BJ (cell line): ENCODE measurements at places on chromosomes 2 and 18. TPM values are rescaled to one million over a fixed set of nuclear protein-coding genes. Genes with fewer than 3 reads are reported as not detected.

IFIH1 gene
- polyA plus RNA-seq: 0.47 and 0.96 TPM in 2 replicates

INHBB gene
- polyA plus RNA-seq: 3.3 and 3.9 TPM in 2 replicates

UPP2 gene
- not detected in 2 replicates for polyA plus RNA-seq

KATNAL2 gene
- 1.3 and 1.8 TPM in 2 replicates for polyA plus RNA-seq

TNFRSF11A gene
- 0.06 TPM in 1 of 2 replicates, not detected in the other for polyA plus RNA-seq

GPR39 gene
- polyA plus RNA-seq: 1.9 and 2.3 TPM in 2 replicates

GRHL1 gene
- polyA plus RNA-seq: 1.7 TPM in 2 replicates

KYNU gene
- polyA plus RNA-seq: 0.04 TPM in 1 of 2 replicates, not detected in the other

PTH2R gene
- polyA plus RNA-seq: not detected in 2 replicates

DNA sequence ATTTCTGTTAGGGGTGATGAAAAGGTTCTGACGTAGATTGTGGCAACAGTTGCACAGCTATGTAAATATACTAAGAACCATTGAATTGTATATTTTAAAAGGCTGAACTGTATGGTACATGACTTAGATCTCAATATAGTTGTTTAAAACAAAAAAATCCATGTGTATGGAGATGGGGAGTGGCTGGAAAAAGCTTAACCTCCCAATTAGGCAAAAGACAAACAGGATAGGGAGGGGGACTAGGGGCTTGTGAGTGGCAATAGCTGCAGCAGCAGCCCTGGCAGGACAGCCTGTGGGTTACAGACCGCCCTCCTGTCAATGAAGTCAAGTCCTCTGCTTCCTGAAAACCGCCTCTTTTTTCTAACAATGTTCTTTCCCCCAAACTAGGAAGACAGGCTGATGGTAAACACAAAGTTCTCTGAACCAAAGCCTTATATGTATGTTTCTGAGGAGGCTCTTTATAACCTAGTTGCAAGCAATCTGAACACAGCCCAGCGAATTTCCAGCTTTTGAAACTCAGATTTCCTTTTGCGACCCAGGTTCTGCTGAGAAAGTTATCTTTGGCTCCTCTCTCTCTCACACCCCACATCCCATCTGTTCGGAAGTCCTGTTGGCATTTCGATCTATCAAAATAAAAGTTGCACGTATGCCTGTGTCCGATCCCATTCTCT lies 10.3 kb downstream of the ATP8B1 start:
- DNase-seq: no peak

DNA sequence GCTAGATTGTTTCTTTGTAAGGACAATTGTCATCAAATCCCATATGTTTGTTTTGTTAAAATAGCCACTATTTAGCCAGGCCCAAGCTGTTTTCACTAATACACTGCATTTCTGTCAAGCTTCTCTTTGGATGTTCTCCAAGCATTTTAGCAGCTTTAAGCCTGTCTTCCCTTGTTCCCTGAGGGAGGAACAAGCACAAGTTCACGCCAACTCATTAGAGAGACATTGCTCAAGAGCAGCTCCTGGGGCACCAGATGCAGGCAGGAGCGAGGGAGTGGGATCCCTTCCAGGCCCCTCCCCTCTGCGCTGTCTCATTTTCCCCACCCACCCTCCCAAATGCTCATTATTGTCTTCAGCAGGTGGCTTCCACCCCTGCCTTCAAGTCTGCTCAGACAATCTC lies 32.6 kb upstream of the PPP3R1 start:
- DNase-seq: peak; percentile 42

GRCh38 chr2:158962074-158962473 lies 6.4 kb upstream of the TANC1 start:
- no peak for DNase-seq

GRCh38 chr2:10762651-10763460 lies 41.4 kb downstream of the ATP6V1C2 start:
- no peak for DNase-seq

- no peak for DNase-seq
Measured at GRCh38 chr2:128628996-128629395, 310.3 kb upstream of the HS6ST1 start.

DNA sequence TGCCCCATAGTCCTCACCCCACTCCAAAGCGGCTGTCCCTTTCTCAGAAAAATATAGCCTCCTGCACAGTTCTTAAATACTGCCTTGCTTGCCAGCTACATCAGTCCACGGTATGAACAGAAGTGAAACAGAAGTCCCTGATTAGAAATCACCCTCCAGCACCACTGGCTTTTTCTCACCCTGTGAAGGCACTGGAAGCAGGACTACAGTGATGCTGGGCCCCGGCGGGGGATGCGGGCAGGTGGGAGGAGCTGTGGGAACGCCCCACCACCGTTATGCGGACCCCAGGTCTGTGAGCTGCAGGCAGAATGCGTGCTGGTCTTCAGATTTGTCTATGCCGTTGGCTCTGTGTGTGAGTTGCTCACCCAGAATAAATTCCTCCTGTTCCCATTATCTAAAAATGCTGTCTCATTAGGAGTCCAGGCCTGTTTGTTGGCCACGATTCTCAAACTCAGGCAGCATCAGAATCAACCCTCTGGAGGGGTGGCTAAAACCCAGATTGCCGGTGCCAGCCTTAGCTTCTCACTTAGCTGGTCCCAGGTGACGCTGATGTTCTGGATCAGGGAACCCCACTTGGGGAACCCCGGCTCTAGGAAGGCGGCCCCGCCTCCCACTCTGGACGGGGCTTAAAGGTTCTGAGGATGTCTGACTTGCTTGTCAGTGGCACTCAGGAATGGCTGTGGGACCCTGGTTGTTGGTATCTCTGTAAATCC lies 224.8 kb upstream of the PXDN start:
- no peak for DNase-seq

GRCh38 chr2:8472545-8473323 lies 209.1 kb upstream of the ID2 start:
- DNase-seq: no peak

GRCh38 chr2:230735884-230736283 lies 23.2 kb downstream of the CAB39 start:
- DNase-seq: no peak

- DNase-seq: no peak
Measured at GRCh38 chr18:55588870-55589595, 1.0 kb upstream of the TCF4 start.

DNA sequence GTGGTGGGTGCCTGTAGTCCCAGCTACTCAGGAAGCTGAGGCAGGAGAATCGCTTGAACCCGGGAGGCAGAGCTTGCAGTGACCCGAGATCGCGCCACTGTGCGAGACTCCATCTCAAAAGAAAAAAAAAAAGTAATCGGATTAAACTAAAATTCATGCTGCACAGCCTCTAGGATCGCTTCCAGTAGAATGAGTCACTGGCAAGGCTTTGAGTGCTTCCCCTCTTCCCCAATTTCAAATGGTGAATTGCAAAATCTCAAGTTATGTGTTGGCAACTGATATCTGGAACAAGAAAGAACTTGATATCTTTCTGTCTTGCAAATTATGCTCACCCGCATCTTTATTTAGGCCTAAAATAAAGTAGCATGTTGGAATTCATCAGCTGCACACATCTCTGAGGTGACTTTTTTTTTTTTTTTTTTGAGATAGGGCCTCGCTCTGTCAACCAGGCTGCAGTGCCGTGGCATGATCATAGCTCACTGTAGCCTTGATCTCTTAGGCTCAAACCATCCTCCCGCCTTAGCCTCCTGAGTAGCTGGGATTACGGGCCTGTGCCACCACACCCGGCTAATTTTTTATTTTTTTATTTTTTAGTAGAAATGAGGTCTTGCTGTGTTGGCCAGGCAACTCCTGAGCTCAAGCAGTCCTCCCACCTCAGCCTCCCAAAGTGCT lies 12.7 kb downstream of the TTC39C start:
- DNase-seq: peak; percentile 57

- no peak for DNase-seq
Measured at GRCh38 chr2:231877533-231878456, 48.4 kb downstream of the NPPC start.

DNA sequence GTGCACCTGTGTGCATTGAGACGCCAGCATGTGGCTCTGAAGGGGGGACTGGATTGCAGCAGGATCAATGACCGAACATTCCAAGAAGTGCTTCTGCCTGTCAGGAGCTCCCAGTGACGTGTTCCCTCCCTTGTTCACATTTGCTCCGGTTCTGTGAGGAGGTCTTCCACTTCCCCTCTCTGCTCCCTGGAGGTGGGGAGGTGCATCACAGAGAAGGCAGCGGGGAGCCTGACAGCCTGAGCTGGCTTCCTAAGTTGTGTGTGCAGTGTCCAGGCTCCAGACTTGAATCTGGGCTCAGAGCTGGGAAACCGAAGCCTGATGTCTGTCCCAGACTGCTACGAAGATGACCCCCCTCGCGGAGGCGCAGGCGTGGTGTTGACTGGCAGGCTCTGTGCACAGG lies 171.0 kb downstream of the KLHL29 start:
- DNase-seq: no peak

GRCh38 chr18:76771192-76771799 lies 51.1 kb upstream of the ZNF236 start:
- no peak for DNase-seq

DNA sequence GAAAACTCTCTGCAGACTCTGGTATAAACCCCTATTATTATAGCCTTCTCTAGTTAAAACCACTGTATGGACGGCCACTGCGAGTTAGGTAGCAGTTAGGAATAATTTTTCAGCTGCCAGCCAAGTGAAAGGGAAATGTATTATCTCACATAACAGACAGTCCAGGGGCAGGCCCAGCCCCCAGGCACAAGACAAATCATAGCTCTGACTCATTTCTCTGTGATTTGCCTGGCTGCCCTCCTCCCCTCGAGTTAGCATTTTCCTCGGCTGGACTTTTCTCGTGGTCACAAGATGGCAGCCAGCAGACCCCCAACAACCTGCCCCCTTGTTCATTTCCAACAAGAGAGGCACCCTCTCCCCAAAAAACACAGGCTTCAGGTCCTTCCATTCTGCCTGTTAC lies 10.5 kb downstream of the VIT start:
- no peak for DNase-seq

DNA sequence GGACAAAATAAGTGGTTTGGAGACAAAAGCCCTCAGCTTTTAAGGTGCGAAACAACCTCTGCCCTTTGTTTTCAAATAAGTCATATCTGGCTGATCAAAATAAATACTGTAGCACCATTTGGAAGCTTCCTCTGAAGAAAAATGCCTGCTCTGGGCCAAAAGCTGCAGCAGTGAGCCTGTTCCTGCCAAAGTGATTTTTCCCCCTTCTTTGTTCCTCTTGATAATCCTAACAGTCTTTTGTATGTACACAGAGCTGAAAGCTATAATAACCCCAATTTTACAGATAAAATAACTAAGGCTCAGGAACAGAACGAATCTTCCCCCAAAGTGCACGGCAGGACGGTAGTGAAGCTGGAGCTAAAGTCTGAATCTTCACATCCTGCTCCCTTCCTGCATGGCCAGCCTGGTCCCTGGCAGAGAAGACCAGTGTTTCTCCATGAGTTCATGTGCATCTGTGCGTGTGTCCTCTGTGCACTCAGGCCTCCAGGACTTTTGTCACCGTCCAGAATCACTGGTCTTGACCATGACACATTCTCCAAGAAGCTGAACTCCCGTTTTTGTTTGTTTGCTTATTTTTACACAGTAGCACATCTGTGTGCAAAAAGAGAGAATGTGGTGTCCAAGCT lies 2114.1 kb upstream of the PIK3C3 start:
- DNase-seq: no peak

- no peak for DNase-seq
Measured at GRCh38 chr2:134739879-134740301, 21.1 kb upstream of the TMEM163 start.
